ENCODE measurements at places on chromosomes 5 and 9. TPM values are rescaled to one million over a fixed set of nuclear protein-coding genes. Genes with fewer than 3 reads are reported as not detected.
A peak's percentile ranks its signal among the peaks of the same experiment; 100 is the strongest.

DNA sequence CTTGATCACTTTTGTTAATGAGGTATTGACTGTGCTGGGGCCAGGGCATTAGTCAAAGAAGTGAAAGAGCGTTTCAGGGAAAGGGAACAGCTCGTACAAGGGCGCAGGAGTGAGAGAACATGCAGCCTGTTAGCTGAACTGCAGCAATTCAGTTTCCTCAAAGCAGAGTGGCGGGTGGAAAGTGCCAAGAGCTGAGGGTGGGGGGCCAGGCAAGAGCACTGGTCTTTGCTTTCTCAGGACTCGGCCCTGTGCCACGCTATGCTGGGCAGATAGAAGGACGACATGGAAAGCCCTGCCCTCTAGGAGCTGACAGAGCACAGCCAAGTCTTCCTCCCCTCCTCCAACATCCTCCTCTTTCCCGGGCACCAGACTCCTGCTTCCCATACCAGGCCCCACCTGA is 304.8 kb downstream of the SPOCK1 start:
- no peak for DNase-seq

GRCh38 chr5:151718153-151718552 is 31.4 kb upstream of the SPARC start:
- DNase-seq = no peak

CDH9 gene
- total RNA-seq = not detected

GRCh38 chr5:10432059-10433008 is 9.3 kb upstream of the ROPN1L start:
- no peak for DNase-seq

NIPAL4 gene
- not detected for total RNA-seq

DNA sequence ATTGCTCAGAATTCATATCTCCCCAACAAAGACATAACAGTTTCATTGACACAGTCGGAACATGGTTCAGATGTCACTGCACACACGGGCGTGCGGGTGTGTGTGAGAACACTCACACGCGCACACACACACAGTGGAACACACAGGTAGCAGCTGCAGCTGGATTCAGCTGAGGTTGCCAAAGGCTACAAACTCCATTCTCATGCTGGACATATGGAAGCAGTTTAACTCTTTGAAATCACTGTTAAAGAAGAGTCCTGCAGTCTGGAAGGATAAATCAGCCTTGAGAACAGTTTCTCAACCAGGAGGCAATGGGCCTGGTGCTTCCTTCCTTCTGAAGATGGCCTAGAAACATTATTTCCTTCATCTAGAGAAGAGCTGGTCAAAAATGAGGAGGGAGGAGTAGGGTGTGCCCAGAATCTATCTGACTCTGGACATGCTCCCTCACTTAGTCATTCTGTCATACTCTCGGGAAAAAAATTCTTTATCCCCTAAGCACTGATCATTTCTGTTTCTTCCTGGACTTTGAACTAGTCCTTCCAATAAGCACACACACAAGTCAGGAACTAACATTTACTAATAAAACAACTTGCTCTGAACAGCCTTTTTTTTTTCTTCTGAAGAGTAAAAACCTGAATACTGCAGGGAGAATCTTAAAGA is 160.6 kb downstream of the ZDHHC21 start:
- no peak for DNase-seq

SH3GL2 gene
- total RNA-seq = 0.78 TPM

DNA sequence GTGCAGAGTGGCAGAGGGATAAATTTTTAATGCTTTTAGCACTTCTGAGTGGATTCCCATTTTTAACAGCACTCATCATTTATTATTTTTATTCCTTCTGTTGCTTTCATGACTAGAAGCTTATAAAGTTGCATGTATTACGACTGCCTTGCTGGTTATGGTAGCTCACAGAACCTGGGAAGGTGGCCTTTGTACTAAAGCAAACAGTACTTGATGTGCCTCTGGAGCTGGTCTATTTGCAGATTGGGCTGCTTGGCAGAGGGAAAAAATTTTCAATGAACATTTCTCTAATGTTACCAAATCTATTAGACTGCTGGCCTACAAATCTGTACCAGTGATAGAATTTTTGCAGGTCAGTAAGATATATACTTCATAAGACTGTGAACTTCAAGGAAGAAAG is 274.5 kb upstream of the C9orf72 start:
- DNase-seq = no peak

GRCh38 chr5:168006456-168007130 is 284.9 kb upstream of the WWC1 start:
- no peak for DNase-seq

DNA sequence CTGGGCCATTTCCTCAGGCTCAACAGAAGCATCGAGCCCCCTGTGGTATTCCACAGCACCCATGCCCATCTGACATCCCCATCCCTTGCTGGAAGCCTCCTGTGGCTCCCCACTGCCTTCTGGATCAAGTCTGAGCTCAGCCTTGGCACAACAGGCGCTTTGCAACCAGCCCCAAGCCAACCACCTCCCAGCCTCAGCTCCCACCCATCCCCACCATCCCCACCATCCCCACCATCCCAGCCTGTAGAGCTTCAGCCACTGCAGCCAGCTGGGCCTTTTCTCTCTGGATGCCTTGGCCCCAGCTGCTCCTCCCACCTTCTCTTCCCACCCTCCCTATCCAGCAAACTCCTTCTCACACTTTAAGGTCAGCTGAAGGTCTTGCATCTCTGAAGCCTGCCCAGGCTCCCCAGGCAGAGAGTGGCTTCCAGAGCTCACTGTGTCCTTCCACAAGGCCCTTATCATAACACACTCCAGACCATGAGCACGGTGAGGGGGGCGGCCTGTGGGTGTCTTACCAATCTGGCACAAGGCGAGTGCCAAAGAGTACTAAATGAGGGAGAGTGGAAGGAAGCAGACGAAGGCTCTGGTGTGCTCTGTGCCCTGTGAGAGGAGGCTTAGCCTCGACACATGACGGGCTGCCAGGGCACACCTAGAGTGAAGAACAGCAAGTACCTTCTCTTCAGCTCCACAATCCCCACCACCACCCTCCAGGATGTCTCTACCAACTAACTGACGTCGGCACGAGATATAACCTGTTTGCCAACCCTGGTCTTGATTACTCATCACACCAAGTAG is 6.5 kb downstream of the HIGD2A start:
- no peak for DNase-seq

DNA sequence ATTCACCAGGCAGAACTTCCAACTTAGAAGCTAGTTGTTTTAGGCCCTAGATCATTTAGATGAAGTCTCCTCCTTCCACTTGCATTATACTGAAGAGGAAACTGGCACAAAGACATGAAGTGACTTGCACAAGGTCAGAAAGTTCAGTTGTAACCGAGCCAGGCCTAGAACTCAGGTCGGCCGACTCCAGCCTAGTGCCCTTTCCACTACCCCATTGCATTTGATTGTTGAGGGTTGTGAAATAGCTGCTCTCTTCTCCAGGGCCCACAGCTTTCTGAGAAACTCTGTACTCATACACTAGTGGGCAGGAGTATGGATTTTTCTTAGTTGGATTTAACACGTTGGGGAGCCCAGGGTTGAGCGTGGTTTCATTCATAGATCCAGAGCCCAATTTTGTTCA is 5.6 kb downstream of the ZNF462 start:
- no peak for DNase-seq

DNA sequence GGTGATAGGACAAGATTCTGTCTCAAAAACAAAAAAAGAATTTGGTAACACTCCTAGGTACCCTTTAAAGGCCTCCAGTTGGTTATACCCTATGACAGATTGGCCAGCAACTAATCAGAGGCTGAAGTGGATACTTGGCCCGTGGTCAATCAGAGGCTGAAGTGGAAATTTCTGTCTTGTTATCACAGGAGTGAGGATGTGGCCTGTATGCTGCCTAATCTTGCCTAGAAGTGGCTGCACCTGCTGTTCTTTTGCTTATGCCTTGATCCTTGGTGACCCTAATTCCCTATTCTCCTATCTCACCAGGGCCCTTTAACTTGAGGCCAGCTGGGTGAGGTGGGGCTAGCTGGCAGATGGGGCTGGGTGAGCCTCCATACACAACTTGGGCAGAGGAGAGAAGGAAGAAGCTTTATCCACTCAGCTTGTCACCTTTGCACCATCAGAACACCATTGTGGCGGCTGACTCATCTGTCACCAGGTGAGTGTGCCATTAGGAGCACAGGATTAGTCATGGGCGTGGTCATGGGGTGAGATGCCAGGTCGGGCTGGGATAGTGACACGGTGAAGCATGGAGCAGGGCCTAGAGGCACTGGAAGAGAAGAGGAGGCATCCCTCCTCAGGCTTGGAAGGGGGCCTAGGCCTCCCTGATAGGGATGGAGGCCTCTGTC is 41.5 kb downstream of the SAR1B start:
- no peak for DNase-seq

GRCh38 chr5:116144103-116144502 is 59.3 kb downstream of the COMMD10 start:
- no peak for DNase-seq

ADAMTS2 gene
- total RNA-seq = 9.1 TPM

DNA sequence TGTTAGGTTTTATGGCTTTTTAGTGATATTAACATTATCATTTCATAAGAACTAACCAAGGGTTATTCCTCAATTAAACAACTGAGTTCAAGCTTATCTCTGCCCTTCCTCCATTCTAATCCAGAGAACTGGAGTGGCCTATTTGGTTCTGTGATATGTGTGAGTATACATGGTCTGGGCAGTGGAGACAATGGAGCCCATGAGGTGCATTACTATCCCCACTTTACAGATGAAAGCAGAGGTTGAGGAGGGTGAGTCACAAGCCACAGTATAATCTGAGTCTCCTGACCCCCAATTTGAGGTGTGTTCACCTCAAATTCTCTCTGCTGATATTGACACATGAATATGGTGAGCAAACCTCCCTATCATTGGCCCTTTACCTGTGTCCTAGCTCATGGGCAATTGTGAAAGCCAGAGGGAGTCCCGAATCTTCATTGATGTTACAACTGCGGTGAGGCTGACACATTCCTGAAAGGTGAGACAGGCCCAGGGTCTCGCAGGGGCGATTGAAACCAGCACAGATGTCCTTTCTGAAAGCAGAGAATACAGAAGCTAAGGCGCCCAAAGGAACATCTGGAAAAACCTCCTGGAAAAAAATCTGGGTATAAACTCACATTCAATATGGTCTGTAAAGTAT is 217.2 kb downstream of the TARS1 start:
- DNase-seq = no peak

DNA sequence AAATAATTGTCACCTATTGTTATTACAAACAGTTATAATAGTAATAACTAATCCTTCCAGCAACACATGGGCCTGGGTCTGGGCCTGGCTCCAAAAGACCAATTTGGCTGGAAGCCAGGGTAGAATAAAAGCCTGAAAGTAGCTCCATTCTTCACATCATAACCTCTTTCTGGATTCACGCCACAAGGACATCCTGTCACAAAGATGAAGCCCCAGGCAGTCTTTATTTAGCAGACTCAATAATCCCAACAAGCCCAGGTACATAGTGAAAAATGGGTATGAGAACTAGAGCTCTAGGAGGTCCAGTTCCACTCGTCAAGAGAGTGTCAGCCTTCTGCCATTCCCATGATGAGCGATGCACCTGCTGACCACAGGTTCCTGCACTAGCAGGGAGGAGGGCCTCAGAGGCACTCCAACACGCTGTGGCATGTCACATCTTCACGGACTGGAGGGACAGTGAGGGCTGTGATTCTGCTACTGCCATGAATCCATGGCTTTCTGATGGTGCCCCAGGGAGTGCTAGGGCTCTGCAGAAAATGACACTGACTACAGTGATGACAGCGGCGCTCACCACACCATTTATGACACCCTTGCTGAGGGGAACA is 124.9 kb downstream of the SPOCK1 start:
- no peak for DNase-seq

SHOC1 gene
- total RNA-seq = not detected

- DNase-seq = no peak
Observed at GRCh38 chr5:116699332-116699731, 124.7 kb upstream of the SEMA6A start.

PSAT1 gene
- 21.8 TPM for total RNA-seq

DNA sequence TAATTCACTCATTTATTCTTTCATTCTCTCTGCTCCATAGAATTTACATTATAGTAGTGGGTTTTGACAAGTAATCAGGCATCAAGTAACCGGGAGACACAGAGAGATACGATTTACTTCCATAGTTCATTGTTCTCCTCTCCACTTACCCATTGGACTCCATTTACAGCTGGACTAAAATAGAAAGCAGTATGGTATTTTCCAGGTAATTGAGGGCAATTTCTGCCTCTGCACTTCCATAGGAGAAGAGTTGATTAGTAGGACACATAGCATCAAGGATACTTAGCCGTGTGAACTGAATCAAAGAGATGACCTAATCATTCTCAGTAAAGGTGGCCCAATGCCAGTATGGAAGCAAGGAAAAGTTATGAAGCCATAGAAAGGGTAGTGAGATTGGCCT is 244.4 kb downstream of the COX7C start:
- no peak for DNase-seq

KIF24 gene
- 0.26 TPM for total RNA-seq

- no peak for DNase-seq
Observed at GRCh38 chr5:180815293-180815917, 12.8 kb upstream of the MGAT1 start.

GRCh38 chr5:76256116-76256889 is 146.8 kb upstream of the IQGAP2 start:
- DNase-seq = peak; percentile 69

FOXD4L5 gene
- total RNA-seq = not detected

KIF12 gene
- total RNA-seq = 249 TPM

ERCC6L2 gene
- total RNA-seq = 30.4 TPM

DNA sequence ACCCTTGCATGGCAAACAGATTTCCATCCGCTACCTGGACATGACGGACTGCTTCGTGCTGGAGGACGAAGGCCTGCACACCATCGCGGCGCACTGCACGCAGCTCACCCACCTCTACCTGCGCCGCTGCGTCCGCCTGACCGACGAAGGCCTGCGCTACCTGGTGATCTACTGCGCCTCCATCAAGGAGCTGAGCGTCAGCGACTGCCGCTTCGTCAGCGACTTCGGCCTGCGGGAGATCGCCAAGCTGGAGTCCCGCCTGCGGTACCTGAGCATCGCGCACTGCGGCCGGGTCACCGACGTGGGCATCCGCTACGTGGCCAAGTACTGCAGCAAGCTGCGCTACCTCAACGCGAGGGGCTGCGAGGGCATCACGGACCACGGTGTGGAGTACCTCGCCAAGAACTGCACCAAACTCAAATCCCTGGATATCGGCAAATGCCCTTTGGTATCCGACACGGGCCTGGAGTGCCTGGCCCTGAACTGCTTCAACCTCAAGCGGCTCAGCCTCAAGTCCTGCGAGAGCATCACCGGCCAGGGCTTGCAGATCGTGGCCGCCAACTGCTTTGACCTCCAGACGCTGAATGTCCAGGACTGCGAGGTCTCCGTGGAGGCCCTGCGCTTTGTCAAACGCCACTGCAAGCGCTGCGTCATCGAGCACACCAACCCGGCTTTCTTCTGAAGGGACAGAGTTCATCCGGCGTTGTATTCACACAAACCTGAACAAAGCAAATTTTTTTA is 242.9 kb downstream of the MARCHF11 start:
- DNase-seq = no peak

GRCh38 chr5:100676817-100677631 is 141.8 kb downstream of the FAM174A start:
- no peak for DNase-seq

All from body of pancreas (tissue), 4 donors.